CD4-positive, alpha-beta T cell treated with Interleukin-6 at 100 ng/mL for 8 hours (primary cell): ENCODE measurements at places on chromosomes 7 and 10.

- DNase-seq, result no peak
These were observed 247.0 kb downstream of the SEMA3D start for GRCh38 chr7:84939888-84940287.

DNA sequence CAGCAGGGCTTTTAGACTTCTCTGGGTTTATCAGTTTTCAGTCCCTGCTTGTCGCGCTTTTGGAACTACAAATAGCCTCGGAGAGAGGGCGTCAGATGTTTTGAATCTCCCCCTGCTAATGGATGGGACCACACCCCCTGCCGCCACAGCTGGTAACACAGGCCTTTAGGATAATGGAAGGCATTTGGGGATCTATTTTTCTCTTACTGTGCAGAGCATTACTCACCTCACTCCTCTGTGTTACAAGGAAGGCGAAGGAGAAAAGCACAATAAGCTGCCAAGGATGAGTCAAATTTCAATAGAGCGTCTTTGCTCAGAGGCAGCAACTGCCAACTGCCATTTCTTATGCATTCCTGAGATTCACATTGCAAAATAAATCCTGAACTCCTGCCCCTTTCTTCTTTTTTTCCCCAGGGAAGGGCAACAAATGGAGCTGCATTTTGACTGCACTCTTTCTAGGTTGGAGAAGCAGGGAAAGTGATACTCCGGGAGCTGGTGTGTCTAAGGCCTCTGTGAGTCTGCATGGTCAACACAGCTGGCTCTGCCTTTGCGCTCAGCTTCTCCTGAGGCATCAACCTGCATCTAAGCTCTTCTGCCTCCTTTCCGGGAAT lies 31.5 kb upstream of the SMNDC1 start:
- no peak for DNase-seq

GRCh38 chr7:47358357-47358756 lies 223.6 kb downstream of the TNS3 start:
- no peak for DNase-seq

- no peak for DNase-seq
These were observed 33.0 kb downstream of the FAM53B start for GRCh38 chr10:124711145-124711544.

DNA sequence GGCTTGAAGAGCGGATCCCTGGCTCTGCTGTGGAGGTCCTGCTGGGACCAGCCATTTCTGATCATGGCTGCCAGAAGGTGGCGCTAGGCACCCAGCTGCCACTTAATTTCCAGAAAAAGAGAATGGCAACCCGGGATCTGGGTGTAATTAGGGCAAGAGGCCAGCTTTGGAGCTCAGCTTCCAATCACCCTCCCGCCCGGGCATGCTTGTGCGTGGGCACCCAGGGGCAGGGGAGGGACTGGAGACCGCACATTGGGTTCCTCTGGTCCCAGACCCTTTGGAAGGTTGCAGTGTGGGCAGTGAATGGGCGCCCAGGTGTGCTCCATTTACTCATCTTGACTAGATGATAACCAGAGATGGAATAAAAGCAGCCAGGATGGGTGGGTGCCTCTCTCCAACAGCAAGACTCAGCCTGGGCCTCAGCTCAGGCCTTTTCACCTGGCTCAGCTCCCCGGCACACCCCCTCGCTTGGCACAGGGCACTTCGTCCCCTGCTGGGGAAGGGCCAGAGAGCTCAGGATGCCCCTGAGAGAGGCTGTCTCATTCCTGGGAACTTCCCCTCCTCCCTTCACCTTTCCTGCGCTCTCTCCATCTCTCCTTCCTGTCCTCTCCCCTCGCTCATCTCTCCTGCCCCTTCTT lies 14.7 kb downstream of the FAM241B start:
- no peak for DNase-seq

DNA sequence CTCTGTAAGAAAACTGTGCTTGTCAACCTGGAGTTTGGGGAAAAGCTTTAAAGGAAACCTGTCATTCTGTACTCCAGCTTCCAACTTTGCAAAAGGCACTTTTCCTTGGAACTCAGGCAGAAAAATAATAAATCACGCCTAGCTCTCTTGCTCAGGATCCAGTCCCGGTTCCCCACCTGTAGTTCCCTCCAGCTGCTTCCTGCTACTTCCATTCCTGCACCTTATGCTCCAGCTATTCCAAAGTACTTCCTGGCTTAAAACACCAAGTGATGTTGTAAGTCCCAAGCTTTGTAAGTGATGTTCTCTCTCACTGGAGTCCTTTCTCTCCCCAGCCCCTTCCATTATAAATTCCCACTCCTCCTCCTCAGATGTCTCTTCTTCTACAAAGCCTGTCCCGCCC lies 98.6 kb downstream of the GRM8 start:
- no peak for DNase-seq

GRCh38 chr10:100730725-100731406 lies 14.5 kb upstream of the PAX2 start:
- peak; percentile 4 for DNase-seq

DNA sequence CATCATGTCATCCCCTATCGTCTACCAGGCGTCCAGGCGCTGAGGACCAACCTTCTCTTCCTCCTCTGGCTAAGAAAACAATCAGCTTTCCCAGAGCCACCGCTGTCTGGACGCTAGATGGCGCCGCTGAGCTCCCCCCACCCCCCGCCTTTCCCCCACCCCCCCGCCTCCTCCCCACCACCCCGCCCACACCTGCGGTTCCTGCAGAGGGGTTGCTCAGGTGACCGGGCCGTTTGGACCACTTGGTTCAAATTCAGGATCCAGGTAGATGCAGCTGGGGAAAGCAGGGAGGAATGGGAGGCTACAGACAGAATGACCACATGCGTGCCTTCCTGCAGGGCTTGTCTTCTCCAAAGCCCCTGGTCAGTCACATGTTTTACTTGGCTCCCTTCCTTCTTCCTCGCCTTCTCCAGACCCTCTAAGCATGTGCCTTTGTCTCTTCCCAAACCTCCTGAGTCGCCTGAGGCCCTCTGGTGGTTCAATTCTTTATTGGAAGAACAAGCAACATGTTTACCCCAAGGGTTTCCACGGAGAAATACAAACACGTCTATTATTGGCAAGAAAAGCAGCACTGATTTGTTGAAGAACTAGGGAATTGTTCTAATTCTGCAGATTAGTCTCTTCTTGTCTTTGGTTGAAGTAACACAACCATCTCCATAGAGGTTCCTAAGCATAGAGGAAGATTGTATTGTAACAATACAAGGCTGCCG lies 24.7 kb downstream of the AOC1 start:
- peak; percentile 44 for DNase-seq

DNA sequence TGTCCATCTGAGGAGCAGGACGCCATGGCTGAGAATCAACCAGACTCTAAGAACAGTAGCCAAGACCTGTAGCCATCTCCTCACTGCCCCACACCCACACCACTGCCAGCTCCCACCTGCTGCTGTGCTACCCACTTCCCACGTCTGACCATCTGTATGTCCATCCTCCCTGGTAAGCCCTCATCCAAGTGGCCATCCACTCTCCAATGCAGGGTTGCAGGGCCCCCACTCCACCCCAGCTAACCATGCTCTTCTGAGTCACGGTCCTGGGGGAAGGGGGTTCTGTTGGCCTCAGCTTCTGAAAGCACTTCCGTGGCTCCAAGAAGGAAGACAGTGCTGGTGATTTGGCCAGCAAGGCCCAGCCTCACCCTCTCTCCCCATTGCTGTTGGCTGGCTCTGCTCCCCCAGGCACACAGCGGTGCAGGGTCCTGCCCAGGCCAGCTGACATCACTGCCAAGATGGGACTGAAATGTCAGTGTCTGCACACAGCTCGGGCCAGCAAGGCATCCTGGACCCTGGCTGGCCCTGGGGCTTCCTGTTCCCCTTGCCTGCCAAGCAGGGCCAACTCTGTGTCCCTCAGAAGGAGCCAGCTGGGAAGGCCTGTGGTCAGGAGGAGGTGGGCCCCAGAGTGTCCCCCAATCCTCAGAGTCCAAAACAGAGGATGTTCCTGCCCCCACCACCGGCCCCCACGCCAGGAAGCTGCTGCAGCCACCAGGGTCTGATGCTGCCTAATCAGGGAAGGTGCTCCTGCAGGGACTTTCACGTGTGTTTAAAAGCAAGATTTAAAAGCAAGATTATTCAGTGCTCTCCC lies 17.5 kb downstream of the RASGEF1A start:
- no peak for DNase-seq

DNA sequence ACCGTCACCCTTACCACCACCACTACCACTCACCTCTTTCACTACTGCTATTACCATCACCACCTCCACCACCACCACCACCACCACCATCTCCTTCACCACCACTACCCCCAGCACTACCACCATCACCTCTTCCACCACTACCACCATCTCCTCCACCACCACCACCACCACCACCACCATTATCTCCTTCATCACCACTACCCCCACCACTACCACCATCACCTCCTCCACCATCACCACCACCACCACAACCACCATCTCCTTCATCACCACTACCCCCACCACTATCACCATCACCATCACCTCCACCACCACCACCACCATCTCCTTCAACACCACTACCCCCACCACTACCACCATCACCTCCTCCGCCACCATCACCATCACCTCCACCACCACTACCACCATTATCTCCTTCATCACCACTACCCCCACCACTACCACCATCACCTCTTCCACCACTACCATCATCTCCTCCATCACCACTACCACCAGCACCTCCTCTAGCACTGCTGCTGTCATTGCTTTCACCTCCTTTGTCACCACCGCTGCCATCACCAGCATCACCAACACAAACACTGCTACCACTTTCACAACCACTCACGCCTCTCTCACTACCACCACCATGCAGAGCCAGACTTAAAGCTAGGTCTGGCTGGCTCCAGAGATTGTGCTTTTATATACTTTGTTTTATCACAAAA lies 109.3 kb downstream of the ICA1 start:
- no peak for DNase-seq

- peak; percentile 21 for DNase-seq
These were observed 22.3 kb downstream of the SCART1 start for GRCh38 chr10:133475821-133476640.

DNA sequence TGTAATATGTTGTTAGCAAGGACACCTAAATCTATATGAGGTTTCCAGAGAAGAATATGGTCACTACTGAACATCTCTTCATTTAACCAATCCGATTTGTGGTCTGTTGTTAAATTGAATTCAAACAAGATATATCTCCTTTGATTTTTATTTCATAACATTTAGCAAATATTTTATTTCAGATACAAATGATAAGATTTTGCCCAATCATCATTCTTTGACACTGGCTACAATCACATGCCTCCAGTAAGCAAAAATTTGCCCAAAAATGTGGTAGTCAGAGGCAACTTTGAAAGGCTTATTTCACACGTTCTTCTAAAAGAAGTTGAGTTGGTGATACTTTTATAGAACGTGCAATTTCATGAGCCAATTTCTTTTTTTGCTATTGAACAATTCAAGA lies 44.7 kb upstream of the AGMO start:
- DNase-seq, result no peak

GRCh38 chr10:123748711-123749110 lies 82.6 kb downstream of the GPR26 start:
- no peak for DNase-seq
